Stimulated activated CD4-positive, alpha-beta T cell treated with anti-CD3 and anti-CD28 coated beads, Interleukin-2, amount 100 ng/mL, for 48 hours (primary cell): ENCODE measurements at places on chromosomes 5 and 9.

DNA sequence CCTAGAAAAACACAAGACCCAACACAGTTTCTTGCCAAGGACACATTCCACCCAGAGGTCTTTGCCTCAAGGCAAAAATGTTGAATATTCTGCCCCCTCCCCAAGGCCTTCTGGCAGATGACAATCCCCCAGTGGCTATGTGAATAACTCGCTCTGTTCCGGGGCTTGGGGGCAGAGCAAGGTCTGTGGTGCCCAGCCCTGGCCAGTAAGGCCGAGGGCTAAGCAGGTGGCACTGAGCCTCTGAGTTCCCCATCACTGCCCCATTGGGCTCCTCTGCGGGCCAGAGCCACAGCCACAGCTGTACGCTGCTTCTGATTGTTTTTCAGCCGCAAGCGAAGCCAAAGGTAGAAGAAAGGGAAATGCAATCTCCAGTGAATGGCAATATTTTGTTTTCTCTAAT is 567.9 kb downstream of the CCDC171 start:
- no peak for DNase-seq

DNA sequence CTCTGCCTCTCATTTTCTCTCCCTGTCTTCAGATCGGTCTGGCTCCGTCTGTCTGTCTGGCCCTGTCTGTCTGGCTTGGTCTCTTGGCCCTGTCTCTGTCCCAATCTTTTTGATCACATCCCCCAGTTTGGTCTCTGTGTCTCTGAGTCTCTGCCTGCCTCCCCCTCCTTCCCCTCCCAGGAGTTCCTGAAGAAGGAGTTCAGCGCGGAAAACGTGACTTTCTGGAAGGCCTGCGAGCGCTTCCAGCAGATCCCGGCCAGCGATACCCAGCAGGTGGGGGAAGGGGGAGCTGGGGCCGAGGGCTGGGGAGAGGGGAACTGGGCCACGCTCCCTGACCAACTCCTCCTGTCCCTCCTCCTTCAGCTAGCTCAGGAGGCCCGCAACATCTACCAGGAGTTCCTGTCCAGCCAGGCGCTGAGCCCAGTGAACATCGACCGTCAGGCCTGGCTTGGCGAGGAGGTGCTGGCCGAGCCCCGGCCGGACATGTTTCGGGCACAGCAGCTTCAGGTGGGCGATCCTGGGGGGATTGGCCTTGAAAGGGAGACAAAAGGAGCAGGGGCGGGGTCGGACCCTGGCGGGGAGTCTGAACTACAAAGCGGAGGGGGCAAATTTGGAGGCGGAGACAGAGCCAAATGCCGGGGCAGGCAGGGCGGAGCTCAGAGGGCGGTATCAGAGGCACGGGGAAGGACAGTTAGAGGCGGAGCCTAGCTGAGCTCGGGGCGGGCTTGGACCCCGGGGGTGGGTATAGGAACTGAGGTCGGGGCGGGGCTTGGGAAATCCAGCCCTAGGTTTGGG is 9.0 kb downstream of the RGS14 start:
- no peak for DNase-seq

DNA sequence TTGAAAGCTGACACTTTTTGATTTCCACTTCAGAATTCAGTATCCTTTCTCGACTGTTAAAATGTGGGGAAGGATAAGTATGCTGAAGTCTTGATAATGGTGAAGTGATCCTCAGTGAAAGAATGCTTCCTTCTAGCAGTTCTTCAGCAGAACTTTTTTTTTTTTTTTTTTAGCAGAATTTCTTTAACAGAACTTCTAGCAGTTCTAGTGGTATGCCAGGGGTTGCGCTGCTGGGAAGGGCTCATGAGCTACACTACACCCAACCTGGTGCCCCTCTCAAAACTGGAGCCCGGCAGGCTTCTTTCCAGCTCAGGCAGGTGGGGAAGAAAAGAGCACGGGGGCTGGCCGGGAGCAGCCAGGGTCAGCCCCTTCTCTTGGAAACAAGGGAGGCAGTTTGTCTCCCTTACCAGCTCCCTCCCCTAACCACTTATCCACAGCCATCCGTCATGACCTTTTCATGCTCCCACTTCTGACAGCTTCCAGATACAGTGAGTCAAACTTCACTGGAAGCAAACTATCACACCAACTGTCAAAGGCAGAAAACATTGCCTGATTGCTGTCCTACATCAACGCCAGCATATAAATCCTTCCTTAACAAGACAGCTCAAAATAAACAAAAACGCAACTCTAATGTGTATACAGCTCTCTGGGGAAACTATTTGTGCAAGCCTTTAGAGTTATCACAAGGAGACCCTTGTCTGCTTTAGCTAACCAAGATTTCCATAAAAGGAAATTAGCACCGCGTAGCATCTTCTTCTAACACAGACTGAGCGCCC is 211.5 kb downstream of the GAPVD1 start:
- DNase-seq = no peak

- no peak for DNase-seq
Measured at GRCh38 chr5:38257308-38258041, 884 bp upstream of the EGFLAM start.

- peak; percentile 24 for DNase-seq
Measured at GRCh38 chr9:114484854-114485443, 20.3 kb downstream of the WHRN start.

DNA sequence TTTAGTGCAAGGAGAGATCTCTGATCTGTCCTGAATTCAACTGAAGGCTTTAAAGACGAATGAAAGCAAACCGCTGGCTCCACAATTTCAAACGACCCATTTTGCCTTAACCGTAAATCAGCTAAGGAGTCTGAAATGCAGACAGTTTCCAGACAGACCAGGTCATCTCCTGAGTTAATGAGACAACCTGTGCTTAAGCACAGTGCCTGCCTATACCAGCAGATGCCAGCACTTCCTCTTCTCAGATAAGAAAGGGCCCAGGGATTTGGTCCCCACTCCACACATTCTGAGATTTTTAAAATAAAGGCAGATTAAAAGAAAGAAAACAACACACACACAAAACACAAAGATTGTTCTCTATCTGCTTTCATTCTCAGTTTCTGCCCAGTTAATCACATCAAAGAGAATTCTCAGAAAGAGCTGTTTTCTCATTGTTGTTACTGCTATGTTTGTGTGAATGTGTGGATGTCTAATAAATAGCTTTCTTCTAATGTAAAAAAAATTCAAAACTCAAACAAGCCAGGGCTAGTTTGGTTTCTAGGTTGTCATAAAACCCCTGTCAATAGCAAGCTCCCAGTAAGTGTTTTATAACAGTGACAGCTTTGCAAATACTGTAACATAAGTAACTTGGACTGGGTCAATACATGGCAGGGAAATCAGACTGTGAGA is 157.7 kb upstream of the SLC24A2 start:
- DNase-seq = no peak

- no peak for DNase-seq
Measured at GRCh38 chr5:103208460-103208859, 50.1 kb upstream of the MACIR start.

DNA sequence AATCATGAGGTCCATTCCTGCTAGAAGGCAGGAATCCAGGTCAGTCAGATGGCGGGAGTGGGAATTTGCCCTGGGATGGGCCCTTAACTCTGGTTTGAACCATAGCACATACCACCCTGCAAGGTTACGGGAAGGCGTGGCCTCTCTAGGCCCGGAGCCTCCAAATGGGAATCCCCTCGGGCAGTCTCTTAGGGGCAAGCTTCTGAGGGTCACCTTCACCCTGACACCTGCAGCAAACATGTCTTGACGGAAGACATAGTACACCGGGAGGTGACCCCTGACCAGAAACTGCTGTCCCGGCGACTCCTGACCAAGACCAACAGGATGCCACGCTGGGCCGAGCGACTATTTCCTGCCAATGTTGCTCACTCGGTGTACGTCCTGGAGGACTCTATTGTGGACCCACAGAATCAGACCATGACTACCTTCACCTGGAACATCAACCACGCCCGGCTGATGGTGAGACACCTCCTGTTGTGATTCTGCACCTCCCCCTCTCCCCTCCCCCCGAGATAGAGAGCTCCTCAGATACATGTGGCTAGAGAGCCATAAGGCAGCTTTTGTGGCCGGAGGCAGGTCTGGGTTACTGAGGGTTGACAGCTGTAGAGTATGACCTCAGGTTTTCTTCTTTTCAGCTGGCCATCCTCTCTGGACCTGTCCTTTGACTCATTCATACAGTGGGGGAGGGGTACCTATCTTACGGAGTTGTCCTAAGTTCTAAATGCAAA is 957 bp downstream of the PRELID1 start:
- DNase-seq = no peak

- no peak for DNase-seq
Measured at GRCh38 chr5:78805474-78806124, 157.0 kb upstream of the LHFPL2 start.

DNA sequence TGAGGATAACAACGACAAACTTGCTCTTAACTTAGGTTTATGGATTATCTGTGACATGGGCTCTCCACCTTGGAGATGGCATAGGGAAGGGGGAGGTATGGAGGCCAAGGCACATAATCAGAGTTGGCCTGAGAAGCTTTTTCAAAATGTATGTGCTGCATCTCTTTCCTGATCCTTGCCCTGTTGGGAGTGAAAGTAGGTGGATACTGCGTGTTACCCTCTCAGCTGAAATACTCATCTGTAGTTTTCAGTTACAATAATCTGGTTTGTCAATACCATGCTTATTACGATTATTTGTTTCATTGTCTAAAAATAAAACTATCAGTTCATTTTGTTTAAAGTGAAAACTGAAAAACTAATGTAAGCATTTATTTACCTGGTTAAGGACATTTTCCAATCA is 86.7 kb downstream of the SLC44A1 start:
- no peak for DNase-seq

DNA sequence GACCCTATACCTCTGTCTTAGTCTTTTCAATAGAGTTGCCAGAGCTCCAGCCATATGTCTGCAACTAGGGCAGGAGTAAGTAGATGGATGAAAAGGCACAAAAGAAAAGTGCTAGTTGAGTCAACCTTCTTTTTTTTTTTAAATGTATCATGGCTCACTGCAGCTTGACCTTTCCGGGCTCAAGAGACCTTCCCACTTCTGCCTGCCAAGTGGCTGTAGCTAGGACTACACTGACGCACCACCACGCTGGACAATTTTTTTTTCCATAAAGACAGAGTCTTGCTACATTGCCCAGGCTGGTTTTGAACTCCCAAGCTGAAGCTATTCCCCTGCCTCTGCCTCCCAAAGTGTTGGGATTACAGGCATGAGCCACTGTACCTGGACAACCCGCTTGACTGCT is 27.3 kb downstream of the FOXE1 start:
- no peak for DNase-seq

GRCh38 chr9:133090752-133091385 is 29.1 kb downstream of the CEL start:
- DNase-seq = no peak

DNA sequence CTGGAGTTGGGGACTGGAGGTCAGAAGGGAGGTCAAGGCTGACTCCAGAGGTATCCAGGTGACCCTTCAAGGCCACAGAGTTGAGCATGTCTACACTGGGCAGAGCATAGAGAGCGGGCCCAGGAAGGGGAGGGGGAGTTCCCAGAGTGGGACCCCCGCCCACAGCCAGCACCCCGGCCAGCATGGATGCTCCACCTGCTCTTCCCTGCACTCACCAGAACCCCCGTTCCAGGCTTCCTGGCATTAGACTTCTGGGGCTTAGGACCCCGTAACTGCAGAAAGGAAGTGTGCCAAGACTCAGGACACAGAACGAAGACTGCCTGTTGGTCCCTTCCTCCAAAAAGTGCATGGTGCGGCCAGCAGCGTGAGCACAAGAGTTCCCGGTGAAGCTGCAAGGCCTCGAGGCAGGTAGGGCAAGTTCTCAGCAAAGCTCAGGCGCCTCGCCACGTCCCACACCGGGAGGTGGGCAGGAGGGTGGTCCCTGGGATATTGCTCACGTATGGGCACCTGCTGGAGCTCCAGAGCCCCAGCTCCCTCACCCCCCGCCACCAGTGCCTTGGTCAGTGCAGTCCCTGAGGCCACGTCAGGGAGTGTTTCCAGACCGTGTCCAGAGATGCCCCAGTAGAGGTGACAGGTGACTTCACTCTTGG is 13.8 kb downstream of the ABO start:
- no peak for DNase-seq

DNA sequence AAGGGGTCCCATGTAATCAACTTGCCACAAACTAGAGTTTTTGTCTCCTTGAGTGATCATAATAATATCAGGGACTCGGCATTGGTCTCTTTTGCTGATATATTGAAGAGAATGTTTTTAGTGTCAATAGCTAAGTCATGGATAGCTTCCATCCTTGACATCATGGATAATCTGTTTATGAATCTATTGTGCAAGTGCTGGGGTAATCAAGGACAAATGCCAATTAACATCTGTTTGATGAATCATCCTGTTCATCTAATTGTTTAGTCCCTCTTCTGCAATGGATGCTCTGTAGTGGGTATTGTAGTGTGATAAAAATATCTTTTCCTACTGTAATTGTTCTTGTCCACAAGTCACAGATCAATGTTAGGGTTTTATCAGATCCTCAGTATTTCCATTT is 607.5 kb upstream of the SEMA6A start:
- DNase-seq = no peak

GRCh38 chr5:135203019-135203418 is 169.0 kb upstream of the PITX1 start:
- DNase-seq = no peak

DNA sequence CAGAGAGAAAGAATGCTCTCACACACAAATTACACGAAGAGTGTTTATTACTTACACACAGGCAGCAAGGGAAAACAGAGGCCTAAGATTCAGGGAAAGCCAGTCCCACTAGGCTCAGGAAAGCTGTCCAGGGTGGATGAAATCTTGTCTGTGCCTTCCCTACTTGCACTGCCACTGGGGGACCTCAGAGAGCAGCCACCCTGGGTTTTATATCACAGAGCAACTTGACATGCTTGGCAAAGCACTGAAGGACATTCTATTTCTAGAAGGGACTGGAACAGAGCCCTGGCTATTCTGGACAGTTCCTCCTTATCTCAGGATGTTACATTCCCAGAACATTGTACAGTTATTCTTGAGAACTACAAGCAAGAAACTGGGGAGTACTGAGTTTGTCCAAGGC is 7.5 kb upstream of the PRSS3 start:
- DNase-seq = no peak

GRCh38 chr5:43000914-43001313 is 39.2 kb downstream of the ANXA2R start:
- DNase-seq = no peak

DNA sequence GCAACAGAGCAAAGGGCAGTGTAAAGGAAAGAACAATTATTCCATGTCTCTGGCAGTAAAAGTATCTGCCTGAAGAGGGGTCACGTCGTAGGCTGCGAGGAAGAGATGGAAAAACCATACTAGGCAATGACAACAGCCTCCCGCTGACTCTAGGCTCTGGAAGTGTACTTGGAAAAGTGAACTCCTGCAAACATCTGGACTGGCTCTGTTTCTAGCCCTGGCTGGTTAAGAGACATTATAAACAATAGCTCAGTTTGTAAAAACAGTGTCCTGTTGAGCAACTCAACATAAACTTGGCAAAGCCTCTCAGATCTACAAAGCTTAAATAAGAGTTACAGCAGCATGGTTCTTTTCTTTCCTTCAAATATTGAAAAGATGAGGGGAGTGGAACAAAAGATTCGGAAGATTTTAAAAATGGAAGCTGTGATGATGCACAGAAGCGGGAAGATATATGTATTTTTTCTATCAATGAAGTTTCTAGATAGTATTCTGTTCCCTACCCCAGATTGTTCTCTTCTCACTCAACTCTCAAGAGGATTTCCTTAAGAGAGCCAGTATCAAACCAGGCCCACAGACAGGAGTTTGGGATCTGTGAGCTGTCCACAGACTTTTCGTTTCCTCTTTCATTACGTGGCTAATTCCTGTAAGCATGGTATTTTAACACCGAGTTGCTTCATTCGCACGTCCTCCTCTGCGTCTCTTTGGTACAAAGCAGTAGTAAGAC is 79.4 kb downstream of the SPTLC1 start:
- no peak for DNase-seq
